ENCODE measurements at places on chromosomes 5 and 9.
A peak's percentile ranks its signal among the peaks of the same experiment; 100 is the strongest.

DNA sequence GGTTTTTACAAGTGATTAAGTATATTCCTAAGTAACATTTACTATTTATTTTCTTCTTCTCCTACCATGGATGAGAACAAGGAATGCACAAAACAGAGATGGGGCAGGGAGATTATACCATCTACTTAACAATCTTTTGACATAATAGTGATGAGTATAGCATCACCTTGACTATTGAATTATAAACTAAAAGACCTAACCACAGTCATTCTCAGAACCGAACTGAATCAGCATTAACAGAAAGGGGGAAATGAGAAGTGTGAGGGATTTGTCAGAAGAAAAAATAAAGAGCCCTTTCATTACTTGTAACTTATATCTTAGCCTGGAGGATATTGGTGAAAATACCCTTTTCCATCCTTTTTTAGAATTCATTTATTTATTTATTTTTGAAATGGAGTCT, 21.9 kb downstream of the OR2Y1 start:
- DNase-seq = no peak

DNA sequence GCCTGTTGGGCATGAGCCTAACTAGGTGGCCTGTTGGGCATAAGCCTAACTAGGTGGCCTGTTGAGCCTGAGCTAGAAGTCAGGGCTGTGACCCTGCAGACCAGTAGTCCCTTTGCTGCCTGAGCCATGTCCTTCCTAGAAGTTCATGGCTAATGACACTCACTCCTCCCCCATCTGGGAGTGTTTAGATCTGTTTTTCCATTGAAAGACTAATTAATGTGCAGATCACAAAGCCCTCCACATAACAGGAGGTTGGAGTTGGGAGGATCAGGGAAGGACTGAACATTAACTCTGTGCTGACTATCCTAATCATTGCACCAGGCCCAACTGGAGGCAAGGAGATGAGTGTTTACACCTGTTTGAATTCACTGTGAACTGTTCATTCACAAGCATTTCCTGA, 27.6 kb downstream of the SLC25A48 start:
- DNase-seq = no peak

- DNase-seq = no peak
Measured at GRCh38 chr9:113511047-113511521, 47.6 kb downstream of the RGS3 start.

- DNase-seq = peak; percentile 83
Measured at GRCh38 chr5:168931638-168932345, 352.6 kb upstream of the PANK3 start.

DNA sequence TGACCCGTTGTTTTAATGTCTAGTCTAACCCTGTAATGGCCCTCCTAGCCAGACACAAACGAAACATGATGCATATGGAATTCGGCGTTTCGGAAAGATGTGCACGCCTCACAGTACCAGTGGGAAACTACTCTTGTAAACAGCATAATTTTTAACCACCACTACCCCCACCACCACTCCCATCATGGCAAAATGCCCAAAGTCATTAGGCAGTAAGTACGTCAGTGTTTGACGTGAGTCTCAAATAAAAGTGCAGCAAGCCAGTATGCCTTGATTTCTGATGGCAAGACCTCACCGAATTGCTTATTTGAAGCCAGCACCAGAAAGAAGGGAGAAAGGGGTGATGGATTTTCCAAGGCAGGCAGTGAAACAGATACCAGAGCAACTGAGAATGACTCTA, 71.4 kb downstream of the ADRB2 start:
- DNase-seq = no peak

DNA sequence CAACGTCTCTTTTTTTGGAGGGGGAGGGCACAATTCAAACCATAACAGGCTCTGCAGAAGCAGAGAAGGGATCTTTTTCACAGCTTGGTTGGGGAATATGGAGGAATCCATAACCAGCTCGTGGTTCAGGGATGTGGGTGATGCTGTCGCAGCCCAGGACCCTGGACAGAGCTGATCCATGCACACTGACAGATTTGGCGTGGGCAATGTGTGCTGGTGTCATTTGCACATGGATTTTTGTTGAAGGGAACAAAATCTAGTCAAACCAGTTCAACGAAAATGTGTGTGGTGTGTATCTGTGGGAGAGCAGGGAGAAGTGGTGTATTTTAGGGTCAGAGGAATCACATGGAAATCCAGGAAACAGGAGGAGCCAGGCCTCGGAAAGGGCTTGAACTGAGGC, 4.2 kb downstream of the DOCK2 start:
- no peak for DNase-seq

DNA sequence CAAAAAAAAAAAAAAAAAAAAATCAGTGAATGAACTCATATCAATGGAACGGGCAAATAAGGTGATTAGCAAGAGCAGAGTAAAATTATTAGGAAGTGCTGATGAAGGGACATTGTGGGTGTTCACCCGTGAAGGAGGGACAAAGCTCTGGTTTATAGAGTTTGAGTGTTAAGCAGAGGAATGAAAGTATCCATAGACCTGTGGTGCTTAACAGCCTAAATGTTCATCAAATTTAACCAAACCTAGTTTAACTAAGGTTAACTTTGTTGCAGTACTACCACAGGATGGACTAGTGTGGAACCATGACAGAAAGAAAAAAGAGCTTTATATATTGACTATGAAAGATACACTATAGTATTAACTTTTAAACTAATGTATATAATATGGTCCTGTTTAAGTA, 44.1 kb upstream of the TNFAIP8 start:
- no peak for DNase-seq

DNA sequence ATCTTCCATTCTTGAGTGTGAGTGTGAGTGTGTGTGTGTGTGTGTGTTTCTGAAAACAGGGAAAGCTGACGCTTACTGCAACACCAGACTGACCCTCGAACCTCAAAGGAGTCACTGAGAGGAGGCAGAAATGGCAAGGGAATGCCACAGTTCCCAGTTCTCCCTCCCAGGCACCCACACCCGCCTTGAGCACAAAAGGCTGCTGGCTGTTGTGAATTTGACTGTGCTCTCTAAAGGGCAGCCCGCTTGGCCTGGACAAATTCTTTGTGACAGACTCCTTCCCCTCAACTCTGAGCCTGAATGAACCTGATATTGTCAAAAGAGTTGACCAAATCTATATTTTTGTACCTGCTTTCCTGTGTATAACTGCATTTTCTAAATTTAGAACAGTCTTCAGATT, 245.7 kb upstream of the IRX2 start:
- DNase-seq = no peak

GRCh38 chr9:95077053-95077765, 240.3 kb downstream of the FANCC start:
- no peak for DNase-seq

GRCh38 chr5:159682623-159683022, 233.7 kb upstream of the ADRA1B start:
- no peak for DNase-seq

- DNase-seq = peak; percentile 80
Measured at GRCh38 chr9:122468735-122469134, 9.0 kb downstream of the OR1J1 start.

DNA sequence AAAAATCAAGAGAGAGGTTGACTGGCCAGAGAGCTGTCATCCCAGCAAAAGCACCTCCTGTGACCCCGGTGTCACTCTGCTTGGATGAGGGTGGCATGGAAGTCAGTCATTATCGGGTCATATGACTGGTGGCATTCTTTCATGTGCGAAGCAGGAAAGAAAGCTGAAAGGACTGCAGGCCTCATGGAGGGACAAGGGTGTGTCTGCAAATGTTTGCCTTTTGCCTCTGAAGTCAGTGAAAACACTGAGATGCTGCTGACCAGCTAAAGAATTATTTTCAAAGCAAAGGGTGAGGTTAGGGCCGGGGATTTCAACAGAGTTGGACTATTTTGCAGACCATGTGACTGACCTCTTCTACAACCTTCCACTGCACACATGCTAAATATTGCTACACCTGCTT, 298.3 kb downstream of the CSNK1G3 start:
- no peak for DNase-seq

- no peak for DNase-seq
Measured at GRCh38 chr9:116163293-116164055, 9.9 kb downstream of the PAPPA start.

DNA sequence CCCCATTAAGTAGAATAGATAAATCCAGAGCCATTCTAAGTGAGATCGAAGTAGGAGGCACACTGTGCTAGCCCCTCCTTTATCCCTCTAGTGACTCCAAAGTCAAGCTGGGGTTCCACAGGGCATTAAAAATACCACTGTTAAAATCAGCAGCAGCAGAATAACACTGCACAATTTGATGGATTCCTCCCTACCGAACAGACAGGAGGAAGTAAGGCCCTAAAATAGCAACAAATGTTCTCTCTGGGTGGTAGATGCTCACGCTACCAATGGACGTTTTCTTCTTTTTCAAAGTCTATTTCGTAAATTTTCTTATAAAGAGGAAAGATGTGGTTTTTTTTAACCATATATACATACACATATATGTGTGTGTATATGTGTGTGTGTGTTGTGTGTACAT, 54.4 kb downstream of the FBXW11 start:
- no peak for DNase-seq

- no peak for DNase-seq
Measured at GRCh38 chr5:142845402-142845921, 75.3 kb downstream of the ARHGAP26 start.

DNA sequence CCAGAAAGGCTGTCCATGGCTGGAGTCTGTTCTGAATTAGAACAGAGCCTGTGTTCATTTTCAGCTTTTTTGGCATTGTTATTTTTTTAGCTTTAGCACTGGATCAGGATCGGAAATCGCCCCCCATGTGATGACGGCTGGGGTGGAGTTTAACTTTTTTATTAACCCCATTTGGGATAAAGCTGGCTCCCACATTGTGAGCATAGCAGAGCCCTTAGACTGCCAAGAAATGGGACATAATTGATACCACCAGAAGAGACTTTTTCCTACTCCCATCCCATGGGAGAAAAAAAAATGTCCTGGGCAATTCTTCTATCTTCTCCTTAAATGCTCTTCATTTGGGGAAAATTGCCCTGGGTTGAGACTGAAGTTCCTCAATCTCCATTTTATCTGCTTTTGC, 52.4 kb downstream of the SLIT3 start:
- DNase-seq = no peak

- DNase-seq = no peak
Measured at GRCh38 chr5:39190311-39191102, 28.9 kb downstream of the FYB1 start.

- DNase-seq = no peak
Measured at GRCh38 chr5:62569470-62569869, 9.1 kb upstream of the LRRC70 start.

DNA sequence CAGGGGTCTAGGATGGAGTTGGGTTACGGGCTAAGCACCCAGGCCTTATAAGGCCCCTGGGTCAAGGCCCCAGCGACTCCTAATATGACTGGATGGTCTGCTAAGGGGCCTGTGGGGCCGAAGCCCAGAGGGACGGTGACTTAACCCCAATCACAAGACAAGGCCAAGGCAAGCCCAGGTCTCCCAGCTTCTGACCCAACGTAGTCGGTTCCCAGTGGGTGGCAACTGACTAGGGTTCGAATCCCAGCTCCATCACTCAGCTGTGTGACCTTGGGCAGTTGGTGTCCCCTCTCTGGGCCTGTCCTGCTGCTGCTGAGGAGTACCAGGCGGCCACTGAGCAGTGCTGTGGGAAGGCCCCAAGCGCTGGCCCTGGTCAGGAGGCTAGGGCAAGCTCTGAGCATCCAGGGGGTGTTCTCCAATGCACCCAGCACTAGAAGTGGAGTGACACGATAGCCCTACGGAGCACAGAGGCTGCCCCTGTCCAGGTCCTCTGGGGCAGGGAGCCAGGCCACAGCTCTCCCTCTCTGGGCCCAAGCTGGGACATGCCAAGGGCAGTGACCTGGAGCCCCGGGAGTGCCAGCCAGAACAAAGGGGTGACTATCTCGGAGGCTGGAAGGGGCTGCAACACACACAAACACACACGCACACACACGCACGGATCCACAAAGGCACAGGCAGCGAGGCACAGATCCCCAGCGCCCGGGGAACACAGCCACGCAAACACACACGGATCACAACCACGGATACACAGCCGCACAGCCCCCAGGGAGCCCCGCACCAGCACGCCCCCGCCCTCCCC, 512 bp downstream of the AK1 start:
- DNase-seq = no peak

DNA sequence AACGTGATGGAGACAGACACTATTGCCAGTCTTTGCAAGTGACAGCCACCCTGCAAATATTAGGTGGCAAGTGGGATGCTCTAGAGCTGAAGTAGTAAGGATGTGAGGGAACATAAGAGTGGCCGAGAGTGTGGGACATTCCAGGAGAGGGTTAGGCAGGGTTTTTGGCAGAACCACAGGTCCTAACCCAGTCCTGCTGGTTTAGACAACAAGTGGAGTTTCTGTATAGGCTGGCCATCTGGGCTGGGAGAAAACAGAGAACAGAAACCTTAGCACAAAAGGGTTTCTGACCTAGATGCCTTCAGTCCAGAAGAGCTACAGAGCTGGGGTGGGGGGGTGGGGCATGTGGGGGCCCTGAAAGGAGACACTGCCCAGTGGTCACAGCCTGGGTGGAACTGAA, 107.4 kb downstream of the TMEM174 start:
- DNase-seq = no peak

- no peak for DNase-seq
Measured at GRCh38 chr5:168800701-168801100, 221.5 kb upstream of the PANK3 start.

GRCh38 chr5:51559921-51560658, 176.8 kb downstream of the ISL1 start:
- no peak for DNase-seq

GRCh38 chr5:108382784-108383330, 959 bp upstream of the FBXL17 start:
- DNase-seq = no peak

- DNase-seq = no peak
Measured at GRCh38 chr5:174284873-174285272, 239.4 kb downstream of the NSG2 start.

DNA sequence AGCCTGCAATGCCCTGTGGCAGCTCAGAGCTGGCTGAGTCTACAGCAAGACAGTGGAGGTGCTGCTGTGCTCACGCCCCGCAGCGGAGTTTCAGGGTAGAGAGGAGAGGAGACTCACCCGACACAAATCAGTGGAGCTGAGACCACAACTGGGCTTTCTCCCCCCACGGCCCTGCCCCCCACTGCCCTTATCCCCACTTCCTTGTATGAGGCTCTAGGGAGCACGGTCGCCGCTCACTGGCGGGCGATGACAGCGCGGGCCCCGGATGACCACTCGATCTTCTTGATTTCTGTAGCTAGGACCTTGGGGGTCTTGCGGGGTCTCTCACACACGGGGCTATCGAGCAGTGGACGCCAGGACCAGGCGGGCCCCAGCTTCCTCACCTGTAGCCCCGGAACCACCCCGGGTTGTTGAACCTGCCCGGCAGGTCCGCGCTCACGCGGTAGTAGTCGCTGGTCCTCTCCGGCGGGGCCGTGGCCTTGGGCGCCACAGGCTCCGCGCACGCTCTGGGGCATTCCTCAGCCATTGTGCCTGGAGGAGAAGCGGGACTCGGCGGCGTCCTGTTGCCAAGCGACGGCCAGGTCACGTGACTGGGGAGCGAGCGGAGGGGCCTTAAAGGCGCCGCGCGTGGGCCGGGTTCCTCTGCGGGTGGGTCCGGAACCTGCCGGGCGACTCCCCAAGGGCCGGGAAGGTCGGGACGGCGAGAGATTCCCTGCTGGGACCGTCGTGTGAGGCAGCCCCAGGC, 984 bp upstream of the MRPS2 start:
- DNase-seq = peak; percentile 77

- no peak for DNase-seq
Measured at GRCh38 chr9:108545436-108545835, 310.4 kb downstream of the ACTL7B start.

Measured in stromal cell of bone marrow (primary cell).